ENCODE measurements at places on chromosomes 5 and 9. TPM values are rescaled to one million over a fixed set of nuclear protein-coding genes. Genes with fewer than 3 reads are reported as not detected.

GRCh38 chr5:22754155-22754554, 99.0 kb downstream of the CDH12 start:
- DNase-seq, result no peak

GRCh38 chr5:59001154-59001553, 418.3 kb downstream of the RAB3C start:
- DNase-seq, result no peak

- DNase-seq, result peak; percentile 47
Observed at GRCh38 chr5:9513827-9514226, 32.0 kb downstream of the SEMA5A start.

The FAT2 gene
- total RNA-seq, result 0.37 TPM

GRCh38 chr5:144125163-144125726, 45.2 kb downstream of the YIPF5 start:
- no peak for DNase-seq

GRCh38 chr9:87699835-87700234, 26.1 kb upstream of the CTSL start:
- no peak for DNase-seq

The OR1Q1 gene
- total RNA-seq, result not detected

GRCh38 chr9:113529336-113530009, 65.9 kb downstream of the RGS3 start:
- no peak for DNase-seq

- no peak for DNase-seq
Observed at GRCh38 chr5:2908086-2908485, 156.6 kb upstream of the IRX2 start.

DNA sequence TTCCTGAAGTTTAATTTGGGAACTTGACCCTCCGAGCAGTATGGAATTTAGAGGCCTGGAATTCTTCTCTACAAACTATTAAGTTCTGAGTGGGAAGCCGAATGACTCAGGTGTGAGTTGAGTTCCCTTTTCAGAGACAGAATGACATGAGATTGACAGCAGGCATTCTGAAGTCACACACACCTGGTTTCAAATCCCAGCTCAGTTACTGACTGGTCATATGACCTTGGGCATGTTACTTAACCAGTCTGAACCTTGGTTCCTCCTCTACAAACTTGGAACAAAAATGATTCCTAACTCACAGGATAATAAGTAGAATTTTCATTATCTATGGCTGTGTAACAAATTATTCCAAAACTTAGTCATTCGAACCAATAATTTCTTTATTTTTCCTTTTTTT, 45.5 kb upstream of the GPBP1 start:
- no peak for DNase-seq

DNA sequence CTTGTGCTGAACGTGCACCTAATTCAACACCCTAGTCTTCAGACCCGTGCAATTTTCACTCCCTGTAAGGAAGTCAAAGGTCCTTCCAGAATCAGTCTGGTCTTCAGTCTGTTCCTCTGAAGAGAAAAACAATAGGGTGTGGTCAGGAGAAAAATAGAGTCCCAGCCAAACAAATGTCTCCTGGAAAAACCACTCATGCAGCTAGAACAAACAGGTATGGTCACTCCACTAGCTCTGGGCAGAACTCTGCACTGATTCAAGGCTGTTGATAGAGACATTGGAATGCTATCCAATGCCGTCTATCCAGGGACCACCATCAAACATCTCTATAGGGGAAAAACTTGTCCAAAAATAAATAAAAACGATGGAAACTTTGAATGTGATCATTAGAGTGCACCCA, 81.8 kb upstream of the MAP3K1 start:
- DNase-seq, result no peak

DNA sequence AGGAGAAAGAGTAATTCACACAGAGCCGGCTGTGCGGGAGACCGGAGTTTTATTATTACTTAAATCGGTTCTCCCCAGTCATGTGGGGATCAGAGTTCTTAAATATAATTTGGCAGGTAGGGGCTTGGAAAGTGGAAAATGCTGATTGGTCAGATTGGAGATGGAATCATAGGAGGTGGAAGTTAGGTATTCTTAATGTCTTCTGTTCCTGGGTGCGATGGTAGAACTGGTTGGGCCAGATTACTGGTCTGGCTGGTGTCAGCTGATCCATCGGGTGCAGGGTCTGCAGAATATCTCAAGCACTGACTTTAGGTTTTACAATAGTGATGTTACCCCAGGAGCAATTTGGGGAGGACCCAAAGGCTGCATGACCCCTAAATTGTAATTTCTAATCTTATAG, 4.6 kb upstream of the CERCAM start:
- DNase-seq, result no peak

- DNase-seq, result no peak
Observed at GRCh38 chr5:40829748-40830533, 5.1 kb downstream of the RPL37 start.

The TENT4A gene
- total RNA-seq, result 20.9 TPM

- no peak for DNase-seq
Observed at GRCh38 chr5:108523360-108523759, 141.5 kb upstream of the FBXL17 start.

The SLC4A9 gene
- total RNA-seq, result not detected
